Stimulated activated CD8-positive, alpha-beta memory T cell treated with anti-CD3 and anti-CD28 coated beads, Interleukin-15, amount 100 ng/mL, for 24 hours (primary cell): ENCODE measurements at places on chromosomes 5 and 9.

- no peak for DNase-seq
These were observed 35.0 kb downstream of the AOPEP start for GRCh38 chr9:94761481-94761880.

- no peak for DNase-seq
These were observed 35.3 kb upstream of the KCNV2 start for GRCh38 chr9:2681981-2682380.

GRCh38 chr5:155679530-155679929, 647.4 kb upstream of the SGCD start:
- DNase-seq, result no peak

GRCh38 chr5:16707168-16707868, 90.5 kb upstream of the RETREG1 start:
- no peak for DNase-seq

DNA sequence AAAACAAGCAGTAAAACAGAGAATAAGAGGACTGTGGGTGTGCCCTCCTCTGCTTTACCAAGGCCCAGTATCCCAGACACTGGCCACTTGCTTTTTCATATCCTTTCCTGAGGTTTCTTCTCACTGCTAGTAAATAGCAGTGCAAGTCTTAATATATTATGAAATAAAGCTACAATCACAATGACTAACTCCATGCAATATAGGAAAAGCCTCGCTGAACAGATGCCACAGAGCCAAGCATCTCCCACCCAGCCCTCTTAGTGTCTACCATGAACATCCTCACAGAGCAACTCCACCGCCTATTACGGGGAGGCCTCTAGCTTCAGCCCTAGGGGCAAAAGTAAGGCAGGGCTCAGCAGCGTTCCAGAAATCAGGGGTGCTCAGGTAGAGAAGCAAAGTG, 130.7 kb upstream of the LHFPL2 start:
- DNase-seq, result no peak

- DNase-seq, result no peak
These were observed 1478.3 kb upstream of the CDH9 start for GRCh38 chr5:28516722-28517121.

- DNase-seq, result no peak
These were observed 8.6 kb downstream of the SLC36A2 start for GRCh38 chr5:151338734-151339133.

DNA sequence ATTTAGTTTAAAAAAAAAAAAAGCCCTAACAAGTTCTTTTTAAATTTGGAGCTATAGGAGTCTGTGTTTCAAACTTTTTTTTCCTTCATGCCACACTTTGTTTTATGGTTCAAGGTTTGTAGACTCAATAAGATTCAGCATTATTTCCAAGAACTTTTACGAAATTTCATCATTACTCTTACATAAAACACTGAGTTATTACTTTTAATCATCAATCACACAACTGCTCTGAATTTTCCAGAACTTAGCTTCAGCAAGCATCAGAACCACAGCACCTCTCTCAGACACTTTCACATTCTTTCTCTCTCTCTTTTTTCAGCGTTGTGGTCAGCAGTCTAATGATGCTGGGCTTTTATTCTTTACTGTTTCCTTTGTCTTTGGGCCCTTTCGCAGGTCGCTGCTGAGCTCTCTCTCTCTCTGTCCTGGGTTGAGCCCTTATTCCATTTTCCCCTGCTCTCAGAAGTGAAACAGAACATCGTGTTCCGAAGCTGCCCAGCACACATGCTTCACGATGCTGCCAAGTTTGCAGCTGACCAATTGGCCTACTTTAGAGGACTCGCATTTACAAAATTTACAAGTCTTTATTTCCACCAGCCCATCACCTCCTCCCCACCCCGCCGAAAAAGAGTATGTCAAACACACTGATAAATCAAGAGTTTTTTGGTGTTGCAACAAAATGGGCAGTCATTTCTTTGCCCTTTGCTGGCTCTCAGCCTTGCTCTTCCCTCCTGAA, 44.6 kb upstream of the PIK3R1 start:
- no peak for DNase-seq

DNA sequence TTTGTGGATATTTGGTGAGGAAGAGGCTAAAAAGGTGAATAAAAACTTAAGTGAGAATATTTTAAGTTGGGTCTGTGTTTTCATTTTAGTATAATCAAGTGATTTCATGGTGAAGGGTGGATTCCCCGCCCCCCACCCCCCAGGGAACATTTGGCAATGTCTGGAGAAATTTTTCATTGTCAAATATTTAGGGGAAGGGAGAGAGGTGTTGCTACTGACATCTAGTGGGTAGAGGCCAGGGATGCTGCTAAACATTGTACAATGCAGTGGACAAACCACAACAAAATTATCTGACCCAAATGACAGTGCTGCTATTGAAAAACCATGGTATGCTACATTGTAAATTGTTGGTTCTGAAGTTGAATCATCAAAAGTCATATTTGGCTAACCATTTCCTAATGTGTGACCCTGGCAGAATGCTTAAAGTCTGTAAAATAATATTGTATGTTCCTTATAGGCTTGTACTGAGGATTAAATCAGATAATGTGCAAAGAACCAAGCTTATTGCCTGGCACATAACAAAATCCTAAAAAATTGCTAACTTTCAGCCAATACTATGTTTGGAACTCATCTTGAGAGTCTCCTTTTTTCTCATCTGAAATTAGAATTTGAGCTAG, 5.6 kb downstream of the C5orf24 start:
- no peak for DNase-seq

DNA sequence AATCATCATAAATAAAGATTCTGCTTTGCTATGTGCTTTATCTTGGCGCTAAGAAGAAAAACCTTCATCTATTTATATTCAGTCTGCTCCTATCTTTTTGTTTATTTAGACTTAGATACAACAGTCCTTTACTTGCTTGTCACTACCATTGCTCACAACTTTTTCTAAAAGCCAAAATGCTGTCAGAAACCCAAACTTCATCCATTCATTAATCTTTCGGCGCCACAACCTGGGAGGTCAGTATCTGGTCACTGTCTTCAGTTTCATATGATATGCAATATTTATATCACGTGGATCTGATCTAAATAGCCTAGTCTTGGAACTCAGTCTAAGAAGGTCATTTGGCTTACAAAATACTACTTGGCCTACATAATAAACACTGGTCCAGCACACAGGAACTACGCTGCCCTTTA, 159.3 kb upstream of the TARS1 start:
- DNase-seq, result no peak

DNA sequence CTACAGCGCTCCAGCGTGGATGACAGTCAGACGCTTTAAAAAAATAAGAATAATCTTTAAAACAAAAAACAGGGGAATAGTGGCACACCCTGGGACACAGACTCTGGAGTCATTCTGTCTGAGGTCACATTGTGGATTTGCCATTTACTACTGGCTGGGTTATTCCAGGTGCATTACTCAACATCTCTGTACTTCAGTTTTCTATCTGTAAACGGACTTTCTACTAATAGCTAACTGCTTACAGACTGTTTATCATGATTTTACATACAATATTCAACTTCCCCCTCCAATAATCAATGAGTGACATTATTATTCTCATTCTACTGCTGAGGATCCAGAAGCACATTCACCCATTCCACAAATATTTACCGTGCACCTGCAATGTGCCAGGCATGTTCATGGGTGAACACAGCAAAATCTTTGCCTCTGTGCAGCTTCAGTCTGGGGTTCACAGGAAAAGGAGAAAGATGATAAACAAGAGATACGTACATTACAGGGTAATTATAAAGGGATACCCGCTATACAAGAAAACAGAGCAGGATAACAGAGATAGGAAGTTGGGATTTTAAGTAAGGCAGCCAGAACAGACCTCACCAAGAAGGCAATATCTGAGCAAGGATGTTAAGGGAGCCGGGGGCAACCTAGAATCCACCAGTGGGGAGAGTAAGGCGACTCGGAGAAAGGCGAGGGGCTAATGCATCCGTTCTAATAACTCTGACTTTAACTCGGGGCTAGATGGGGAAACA, 984 bp upstream of the RAD23B start:
- DNase-seq, result no peak

- DNase-seq, result no peak
These were observed 240.2 kb downstream of the IRX1 start for GRCh38 chr5:3835811-3836210.

- DNase-seq, result no peak
These were observed 65.4 kb upstream of the KLF9 start for GRCh38 chr9:70479880-70480291.

GRCh38 chr5:23994581-23995370, 487.4 kb downstream of the PRDM9 start:
- no peak for DNase-seq
